ENCODE measurements at places on chromosomes 6 and 20.
A peak's percentile ranks its signal among the peaks of the same experiment; 100 is the strongest.

GRCh38 chr6:125273965-125274364 lies 27.8 kb downstream of the HDDC2 start:
- DNase-seq, result no peak

DNA sequence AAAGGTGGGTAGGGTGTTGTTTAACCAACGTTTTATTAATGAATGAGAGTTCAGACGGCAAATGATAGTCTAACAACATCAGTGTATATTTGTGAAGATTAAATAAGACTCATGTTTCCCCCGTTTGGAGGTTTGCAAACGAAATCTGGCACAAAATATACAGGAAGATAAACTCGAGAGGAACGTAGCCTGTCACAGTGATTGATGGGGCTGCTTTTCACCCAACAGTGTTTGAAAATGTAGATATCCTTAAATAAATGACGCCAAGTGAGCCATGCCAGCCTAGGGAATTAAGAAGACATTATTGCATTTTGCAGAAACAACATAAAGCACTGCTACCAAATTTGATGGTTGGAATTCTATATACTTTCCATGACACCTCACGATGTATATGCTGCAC lies 696.5 kb upstream of the FLRT3 start:
- DNase-seq, result no peak

DNA sequence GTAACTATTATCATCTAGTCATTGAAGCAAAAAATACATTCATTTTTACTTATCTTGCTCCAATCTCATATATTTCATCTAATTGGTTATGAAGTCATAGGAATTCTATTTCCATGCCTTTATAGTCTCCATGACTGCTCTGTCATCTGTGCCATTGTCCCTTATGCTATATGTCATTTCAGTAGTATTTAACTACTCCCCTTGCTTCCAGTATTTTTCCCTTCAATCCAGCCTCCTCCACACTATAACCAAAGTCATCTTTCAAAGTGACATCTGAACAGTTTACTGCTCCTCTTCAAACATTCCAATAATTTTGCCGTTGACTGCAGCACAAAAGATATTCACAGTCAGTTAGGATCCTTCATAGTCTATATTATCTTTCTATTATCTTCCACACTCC lies 216.6 kb upstream of the HS3ST5 start:
- DNase-seq, result no peak

- DNase-seq, result no peak
These were observed 14.4 kb upstream of the SLC22A23 start for GRCh38 chr6:3471286-3471685.

DNA sequence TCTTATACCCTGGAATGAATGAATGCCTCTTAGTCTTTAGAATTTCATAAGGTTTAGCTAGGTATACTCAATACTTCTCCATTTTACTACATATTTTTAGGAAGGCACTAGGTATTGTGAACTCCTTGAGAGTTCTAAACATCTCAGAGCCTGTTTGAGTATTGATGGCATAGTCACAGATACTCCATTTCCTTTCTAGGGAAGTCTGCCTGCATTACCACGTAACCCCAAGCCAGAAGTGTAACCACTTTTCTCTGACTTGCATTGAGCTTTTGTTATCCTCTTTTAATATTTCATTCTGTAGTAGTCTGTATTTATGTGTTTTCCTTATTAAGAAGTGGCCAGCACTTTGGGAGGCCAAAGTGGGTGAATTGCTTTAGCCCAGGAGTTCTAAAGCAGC lies 12.2 kb downstream of the TOP1 start:
- no peak for DNase-seq

DNA sequence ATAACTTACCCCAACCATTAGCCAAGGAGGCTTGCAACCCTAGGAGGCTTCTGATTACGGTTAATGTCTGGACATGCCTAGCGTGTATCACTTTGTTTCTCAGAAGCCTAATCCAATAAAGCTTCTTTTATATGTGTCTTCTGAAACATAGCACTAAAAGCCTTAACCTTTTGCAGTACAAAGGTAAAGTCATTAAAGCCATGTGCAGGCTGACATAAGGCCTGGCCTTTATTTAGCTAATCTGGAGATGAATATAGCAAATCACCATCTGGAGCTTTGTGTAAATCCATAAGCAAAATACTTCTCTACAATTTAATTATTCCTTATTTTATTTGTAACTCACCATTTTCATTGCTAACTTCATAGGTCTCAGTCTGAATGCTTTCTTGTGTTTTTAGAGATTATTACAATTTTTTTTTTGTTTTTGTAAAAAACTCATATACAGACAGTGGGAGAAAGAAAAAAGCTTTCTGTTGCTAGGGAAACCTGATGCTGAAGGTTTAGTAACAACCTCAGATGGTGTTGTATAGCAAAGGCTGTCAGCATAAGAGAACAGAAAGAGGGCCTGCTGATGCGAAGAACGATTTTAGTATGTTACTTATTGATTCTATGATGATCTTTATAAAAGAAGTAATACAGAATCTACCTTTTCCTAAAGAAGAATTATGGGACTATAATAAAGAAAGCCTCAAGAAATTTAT lies at the start of gene EYS:
Gene EYS, minus strand, starts transcription at position 101 of the 701 bp plus-strand sequence. CDS start 211,816 bp downstream, outside the sequence.
- no peak for DNase-seq

DNA sequence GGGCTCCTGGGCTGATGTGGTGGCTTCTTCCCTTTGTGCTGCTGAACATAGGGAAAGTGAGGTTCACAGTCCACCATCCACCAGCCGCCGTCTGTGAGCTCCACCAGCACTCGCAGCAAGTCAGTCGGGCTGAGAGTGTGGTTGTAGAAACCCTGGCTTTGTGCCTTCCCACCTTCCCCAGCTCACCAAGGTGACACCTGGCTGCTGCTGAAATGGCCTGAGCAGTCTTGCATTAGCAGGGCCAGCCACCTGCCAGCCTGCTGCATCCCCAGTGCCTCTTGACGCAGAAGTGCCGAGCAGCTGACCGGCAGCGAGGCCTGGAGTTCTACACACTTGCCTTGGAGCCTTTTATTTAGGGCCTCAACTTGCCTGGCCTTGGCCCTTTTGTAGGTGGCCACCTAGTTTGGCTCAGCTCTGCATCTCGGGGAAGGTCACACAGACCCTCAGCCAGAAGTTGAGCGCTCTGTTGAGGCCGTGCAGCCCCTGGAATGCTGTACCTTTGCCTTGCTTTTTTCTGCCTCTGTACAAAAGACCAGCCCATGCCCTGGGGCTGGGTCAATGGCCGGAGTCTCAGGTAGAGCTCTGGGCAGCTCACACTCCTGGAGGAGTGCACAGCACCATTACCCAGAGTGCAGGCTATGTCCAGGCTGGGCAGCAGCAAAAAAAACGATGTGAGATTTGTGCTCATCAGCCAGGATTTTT lies 76.5 kb downstream of the PTPN1 start:
- no peak for DNase-seq

- no peak for DNase-seq
These were observed 43.6 kb upstream of the IYD start for GRCh38 chr6:150325066-150325772.

- no peak for DNase-seq
These were observed 82.0 kb downstream of the PKIB start for GRCh38 chr6:122692175-122692598.

GRCh38 chr6:133977983-133978895 lies 25.2 kb downstream of the TBPL1 start:
- DNase-seq, result no peak

DNA sequence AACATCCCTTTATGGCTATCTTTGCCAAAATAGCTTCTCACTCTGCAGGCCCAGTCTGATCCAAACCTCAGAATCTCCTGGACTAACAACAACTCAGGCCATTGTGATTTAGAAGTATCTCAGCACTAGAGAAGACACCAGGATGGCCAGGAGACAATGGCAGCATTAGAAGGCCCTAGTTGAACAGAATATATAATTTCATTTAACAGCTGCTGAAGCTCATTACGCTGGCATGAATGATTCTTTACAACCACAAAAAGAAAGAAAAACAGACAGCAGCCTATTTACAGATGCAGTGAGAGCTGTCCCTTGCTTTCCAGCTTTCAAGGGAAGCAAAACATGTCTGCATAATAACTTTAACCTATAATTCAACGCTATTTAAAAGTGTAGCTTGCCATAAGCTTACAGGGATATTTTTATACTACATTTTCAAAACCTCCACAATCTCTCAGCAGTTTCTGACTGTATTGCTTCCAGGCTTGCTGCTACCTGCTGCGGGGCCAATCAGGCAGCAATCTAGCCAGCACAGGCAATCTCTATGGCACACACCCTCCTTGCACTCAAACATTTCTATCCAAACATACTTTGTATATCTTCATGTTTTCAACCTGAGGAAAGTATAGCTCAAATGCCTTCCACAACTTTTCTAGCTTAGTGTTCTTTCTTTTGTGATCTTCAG lies 107.3 kb downstream of the OGFRL1 start:
- DNase-seq, result no peak

GRCh38 chr6:47165918-47166317 lies 123.8 kb upstream of the ADGRF1 start:
- DNase-seq, result no peak

- DNase-seq, result no peak
These were observed 499.0 kb upstream of the SLC35B3 start for GRCh38 chr6:8934318-8934717.

- no peak for DNase-seq
These were observed 8.5 kb downstream of the SPTLC3 start for GRCh38 chr20:13017235-13017634.

- DNase-seq, result no peak
These were observed 161.4 kb downstream of the FOXC1 start for GRCh38 chr6:1770968-1771723.

DNA sequence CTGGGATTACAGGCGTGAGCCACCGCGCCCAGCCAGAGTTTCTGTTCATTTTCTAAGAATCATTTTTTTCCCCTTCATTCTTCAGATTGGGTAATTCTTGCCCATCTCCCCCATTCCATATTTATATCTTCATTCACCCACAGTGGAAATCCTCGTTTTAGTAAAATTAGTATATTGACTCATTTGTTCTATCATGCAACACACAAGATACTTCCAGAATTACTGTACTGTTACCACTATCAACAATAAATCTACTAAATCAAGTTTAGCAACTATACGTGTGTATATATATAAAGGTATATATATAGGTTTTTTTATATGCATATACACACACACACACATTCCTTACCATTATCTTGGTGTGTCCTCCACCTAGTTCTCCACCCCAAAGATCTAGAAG lies 41.2 kb upstream of the KCNG1 start:
- DNase-seq, result no peak

GRCh38 chr20:57047281-57048026 lies 219.0 kb downstream of the BMP7 start:
- peak; percentile 37 for DNase-seq

GRCh38 chr6:121660277-121660676 lies 224.8 kb downstream of the GJA1 start:
- DNase-seq, result no peak

DNA sequence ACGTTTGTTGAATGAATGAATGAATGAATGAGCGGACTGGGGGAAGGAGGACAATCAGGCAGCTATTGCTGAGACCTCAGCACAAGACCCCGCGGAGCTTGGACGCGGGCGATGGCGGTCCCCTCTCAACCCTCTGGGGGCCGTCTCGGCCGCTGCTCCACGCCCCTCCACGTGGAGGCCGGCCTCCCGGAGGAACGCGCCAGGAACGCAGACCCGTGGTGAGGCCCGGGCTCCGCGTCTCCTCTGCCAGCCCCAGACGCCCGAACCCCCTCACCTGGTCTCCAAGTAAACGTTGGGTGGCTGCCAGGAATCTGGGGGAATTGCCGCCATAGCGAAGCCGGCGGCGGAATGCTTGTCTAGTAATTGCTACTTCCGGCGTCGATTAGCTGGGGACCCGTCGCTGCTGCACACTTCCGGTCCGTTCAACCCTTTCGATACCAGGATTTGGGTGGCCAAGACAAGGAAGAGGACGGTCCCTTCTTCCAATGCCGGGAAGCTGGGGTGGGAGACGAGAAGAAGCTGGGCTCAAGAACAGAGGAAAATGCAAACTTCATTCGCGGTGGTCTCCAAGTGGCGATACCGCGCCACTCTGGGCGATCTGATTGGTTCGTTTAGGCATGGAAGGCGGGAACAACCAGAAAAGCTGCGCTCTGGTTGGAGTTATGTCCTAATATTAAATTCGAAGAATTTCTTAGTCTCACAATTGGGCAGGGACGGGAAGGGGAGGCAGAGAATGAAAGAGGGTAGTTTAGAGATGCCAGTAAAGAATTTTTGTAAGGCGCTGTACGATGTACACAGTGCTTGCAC lies at the start of gene PPIL1:
Gene PPIL1, minus strand, starts transcription at position 361 of the 807 bp plus-strand sequence. Its CDS starts 31 bp downstream, at position 330.
- peak; percentile 87 for DNase-seq

- peak; percentile 47 for DNase-seq
These were observed 7.2 kb upstream of the ACSS1 start for GRCh38 chr20:25065072-25065624.

- no peak for DNase-seq
These were observed 306.4 kb downstream of the DHX35 start for GRCh38 chr20:39268491-39268951.

DNA sequence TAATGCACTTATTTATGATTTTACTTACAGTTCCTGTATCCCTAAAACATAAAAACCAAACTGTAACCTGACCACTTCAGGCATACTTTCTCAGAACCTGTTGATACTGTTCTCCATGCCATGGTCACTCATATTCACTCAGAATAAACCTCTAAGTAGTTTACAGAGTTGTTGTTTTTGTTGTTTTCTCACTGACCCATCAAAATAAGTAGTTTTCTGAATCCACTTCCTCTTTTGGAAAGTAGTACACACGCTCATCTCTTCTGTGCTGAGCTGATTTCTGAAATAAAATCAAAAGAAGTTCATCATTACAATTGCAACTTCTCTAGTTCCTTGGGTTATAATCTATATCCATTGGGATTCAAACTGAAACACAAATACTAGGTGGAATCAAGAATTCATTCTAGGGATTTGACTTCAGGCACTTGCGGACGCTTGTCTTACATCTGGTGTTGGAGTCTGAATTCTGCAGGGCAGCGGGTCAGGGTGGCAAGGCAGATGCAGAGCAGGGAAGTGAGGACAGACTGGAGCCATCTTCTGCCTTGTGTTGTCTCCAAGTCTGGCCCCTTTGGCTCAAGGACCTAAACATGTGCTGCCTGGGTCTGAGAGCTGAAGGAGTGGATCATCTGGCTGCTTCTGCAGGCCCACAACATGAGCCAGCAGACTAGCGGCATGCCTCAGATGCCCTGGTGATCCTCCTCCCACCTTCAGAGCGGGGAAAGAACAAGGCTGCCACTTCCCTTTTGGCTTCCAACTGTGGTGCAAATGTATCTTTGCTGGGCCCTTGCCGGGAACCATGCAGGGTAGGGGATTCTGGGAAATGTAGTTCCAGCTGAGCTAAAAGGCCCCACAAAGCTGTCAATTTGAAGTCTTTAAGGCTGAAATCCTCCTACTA lies 167.9 kb upstream of the MYLIP start:
- DNase-seq, result no peak

- DNase-seq, result no peak
These were observed 74.7 kb upstream of the CITED2 start for GRCh38 chr6:139448998-139449610.

GRCh38 chr6:169367507-169367906 lies 113.9 kb upstream of the THBS2 start:
- DNase-seq, result no peak

DNA sequence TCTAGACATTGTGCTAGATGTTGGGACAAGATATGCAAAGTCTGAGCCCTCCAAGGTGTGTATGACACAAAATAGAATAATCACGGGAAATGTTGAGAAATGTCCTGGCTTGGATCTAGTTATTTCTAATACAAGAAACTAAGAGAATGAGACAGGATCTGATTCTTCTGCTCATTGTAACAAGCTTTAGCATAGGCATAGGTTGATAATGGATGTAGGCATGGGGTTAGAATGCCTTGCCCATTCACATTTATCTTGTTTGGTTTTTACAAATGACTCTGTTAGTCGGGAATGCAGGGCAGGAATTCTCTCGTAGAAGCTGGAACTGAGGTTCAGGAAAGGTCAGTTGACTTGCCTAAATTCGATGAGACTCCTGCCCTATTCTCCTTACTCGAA lies 1.5 kb upstream of the SLC26A8 start:
- no peak for DNase-seq

GRCh38 chr6:106225581-106225980 lies 100.0 kb downstream of the ATG5 start:
- DNase-seq, result no peak
